ENCODE measurements at places on chromosomes 1 and 21. TPM values are rescaled to one million over a fixed set of nuclear protein-coding genes. Genes with fewer than 3 reads are reported as not detected.

The OR10Z1 gene
- not detected for total RNA-seq

The YTHDF2 gene
- total RNA-seq, result 55.5 TPM

The PLXNA2 gene
- 2.0 TPM for total RNA-seq

The S1PR1 gene
- total RNA-seq, result 0.13 TPM

The FOXO6 gene
- 0.49 TPM for total RNA-seq

The IGFN1 gene
- total RNA-seq, result 0.64 TPM

The FMO2 gene
- not detected for total RNA-seq

The OXCT2 gene
- total RNA-seq, result 0.49 TPM

The NR0B2 gene
- total RNA-seq, result not detected

The NBPF3 gene
- 8.0 TPM for total RNA-seq
